Uterus (tissue), 4 donors: ENCODE measurements at places on chromosomes 2 and 18.
A peak's percentile ranks its signal among the peaks of the same experiment; 100 is the strongest.

- no peak for DNase-seq
Observed at GRCh38 chr18:2967820-2968219, 45.1 kb downstream of the LPIN2 start.

- no peak for DNase-seq
Observed at GRCh38 chr2:143219266-143219665, 90.0 kb downstream of the ARHGAP15 start.

DNA sequence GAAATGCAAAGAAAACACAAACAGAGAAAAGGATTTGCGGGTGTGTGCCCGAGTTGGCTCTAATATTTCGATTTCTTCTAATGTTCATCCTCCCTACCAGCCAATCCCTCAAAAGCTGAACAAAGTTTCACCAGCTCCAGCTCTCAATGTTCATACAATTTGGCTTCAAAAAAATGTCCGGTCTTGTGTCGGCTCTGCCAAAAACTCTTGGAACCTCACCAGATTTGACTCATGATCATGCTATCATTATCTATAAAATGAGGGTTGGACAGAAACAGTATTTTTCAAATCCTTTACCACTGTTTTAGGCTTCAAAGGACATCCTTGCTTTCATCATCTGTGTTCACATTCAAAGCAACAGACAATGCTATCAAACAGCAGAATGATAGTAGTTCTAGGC, 88.2 kb downstream of the CRACDL start:
- no peak for DNase-seq

DNA sequence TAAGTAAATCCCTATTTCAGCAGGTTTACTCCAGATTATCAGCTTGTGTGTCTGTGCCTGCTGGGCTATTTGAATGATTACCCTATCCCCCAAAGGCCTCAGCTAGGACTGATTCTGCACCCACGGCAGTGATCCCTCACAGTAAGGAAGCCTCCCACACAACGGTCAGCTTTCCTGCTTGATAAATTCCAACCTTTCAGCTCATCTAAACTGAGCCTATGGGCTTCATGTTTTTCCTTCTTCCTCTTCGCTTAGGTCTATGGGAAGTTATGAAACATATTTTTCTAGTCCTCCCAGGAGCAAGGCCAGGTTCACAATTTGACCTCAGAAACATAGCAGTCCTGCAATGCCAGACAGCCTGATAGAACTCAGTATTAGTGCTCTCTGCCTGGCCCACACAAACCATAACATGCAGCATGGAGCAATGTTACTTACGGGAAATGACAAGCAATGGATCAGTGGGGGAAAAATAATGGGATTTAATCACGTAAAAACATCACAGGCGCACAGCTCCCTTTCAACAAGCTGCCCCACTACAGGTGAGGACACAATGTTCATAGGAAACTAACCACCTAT, 170.9 kb downstream of the ZNF521 start:
- DNase-seq: no peak

DNA sequence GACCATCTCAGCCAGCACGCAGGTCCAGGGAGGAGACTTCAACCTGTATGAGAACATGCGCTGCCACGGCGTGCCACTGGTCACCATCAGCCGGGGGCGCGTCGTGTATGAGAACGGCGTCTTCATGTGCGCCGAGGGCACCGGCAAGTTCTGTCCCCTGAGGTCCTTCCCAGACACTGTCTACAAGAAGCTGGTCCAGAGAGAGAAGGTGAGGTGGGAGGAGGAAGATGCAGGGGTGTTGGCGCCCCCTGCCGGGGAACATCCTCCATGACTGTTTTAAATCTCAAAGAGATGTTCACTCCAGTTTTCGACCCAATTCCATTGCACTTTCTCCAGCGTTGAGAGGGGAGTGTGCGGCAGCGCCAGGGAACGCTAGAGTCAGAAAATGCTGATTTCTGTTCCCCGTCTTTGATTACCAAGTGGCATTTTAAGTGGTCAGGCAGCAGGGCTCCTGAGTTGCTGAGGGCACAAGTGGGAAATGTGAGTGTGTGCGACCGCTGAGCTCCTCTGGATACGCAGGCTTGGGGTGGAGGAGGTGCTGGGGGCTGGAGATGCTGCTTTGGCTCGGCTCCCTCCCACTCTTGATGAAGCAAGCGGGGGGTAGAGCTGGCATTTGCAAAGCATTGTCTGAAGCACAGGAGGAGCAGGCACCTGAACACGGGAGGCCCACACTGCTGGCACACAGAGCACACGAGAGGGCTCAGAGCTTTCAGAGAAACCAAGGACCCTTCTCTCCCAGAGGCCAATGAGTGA, 27.7 kb upstream of the MAPRE3 start:
- peak; percentile 45 for DNase-seq

- DNase-seq: no peak
Observed at GRCh38 chr2:7014174-7014640, 97.0 kb downstream of the RNF144A start.

DNA sequence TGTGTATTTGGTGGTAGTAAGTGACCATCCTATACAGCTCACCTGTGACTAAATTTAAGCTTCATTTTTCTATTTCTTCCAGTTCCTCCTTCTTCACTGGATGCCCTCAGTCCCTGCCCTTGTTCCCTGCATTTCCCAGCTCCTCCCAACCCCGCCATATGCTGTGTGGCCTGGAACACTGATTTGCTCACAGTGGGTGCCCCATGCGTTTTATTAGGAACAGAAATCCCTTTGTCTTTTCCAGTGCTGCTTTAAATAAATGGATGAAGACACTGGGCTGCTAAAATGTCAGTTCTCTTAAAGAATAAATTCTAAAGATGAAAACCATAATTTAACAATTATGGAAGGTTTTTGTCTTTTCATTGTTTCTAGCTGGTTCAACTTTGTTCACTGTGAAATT, 477.3 kb downstream of the DCDC2C start:
- no peak for DNase-seq

- DNase-seq: no peak
Observed at GRCh38 chr2:231315896-231316295, 79.6 kb upstream of the B3GNT7 start.

- no peak for DNase-seq
Observed at GRCh38 chr2:205539603-205540002, 142.7 kb upstream of the NRP2 start.

DNA sequence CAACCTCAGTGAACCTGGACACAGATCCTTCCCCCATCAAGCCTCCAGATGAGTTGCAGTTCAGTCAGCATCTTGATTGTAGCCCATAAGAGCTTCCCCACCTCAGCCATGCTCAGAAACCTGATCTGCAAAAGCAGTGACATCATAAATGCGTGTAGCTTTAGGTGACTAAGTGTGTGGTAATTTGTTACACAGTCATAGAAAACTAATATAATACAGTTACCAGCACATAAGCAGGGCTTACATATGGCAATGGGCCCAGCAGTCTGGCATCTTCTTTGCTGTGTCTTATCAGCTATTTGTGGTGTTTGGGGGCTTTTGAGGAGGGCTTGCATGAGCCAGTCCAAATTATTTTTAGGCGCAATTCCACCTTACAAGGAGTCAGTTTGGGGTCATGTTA, 807.0 kb downstream of the SLC4A3 start:
- DNase-seq: no peak

DNA sequence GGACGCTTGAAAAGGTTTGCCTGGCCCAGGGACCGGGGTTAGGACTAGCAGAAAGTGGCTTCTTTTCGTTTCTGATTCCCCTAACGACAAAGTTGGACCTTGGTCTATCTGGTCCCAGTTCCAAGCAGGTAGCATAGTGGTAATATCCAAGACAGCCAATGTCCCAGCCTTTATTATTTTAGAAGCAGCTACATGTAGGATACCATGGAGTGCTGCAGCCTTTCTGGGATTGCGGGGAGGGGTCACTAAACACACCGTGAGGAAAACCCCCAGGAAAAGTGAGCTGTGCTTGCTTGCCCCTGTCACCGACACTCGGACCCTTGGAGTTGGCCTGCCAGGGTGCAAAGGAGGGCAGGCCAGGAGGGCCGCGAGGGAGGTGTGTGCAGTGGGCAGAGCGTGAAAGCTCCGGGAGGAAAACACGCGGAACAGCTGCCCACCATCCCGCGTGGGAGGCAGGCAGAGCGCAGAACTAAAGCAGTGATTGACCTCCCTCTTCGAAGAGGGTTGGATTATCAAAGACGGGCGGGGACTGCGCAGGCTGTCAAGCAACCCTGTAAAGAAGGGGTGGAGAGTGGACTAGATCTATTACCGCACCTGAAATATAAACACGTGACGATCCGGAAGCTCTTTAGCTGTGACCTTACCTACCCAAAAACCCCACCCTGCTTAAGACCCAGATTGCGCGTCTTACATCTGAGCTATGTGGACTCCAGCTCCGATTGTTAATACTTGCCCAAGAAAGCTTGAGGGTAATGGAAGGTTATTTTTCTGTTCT, 624 bp upstream of the MAP4K3 start:
- peak; percentile 41 for DNase-seq

- no peak for DNase-seq
Observed at GRCh38 chr2:86807468-86808275, 17.0 kb upstream of the CD8A start.

DNA sequence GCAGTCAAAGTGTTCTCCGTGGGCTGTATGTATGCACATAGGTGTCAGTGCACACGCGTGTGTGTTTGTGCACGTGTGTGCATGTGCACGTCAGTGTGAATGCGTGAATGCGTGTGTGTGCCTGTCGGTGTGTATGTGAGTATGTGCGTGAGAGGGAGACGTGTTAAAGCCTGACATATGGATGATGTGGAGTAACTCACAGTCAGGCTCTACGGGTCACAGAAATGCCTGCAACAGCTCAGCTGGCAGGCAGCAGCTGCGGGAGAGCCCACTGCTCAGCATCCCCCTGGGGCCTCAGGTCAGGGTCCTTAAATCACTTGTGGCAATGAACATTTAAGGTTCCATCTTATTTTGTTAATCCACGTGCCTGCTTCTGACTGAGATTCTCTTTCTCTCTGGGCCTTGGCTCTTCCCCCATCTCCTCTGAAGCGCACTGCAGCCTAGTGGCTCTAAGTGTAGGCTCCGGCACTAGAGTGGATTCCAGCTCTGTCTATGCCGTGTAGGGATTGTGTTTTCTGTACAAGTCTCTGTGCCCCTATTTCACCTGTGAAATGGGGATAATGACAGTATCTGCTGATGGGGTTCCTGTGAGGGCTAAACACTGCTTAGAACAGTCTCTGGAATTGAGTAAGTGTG, 63.0 kb downstream of the DYSF start:
- DNase-seq: no peak

DNA sequence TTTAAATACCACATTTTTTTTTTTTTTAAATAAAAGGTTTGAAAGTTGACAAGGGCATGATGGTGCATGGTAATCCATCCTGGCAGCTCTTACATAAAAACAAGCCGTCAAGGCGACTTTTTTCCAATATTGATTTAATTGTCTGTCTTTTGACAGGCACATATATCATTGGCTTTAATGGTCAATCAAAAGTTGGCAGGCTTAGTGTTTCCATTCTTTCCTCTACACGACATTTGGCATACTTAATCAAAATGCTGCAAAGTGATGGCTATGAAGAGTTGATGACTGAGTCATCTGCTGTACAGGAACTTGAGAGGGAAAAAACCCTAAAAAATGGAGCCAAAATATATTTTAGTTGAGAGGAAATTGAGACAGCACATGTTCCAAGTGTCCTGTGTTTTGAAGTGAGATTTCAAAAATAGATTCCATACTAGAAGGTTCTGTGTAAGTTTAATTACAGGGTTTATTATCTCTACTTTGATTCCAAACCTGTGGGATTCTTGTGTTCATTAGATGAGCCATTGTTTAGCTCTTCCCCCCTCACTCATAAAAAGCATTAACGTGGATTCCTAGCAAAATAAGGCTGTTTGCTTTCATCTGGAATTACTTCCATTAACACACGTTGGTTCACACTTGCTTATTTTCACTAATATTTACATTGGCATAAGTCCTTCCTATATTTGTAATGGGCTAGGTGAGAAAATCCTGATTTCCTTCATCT, 3.2 kb downstream of the TSHZ1 start:
- no peak for DNase-seq

GRCh38 chr2:30778611-30779010, 28.6 kb downstream of the CAPN13 start:
- DNase-seq: no peak

GRCh38 chr2:84017010-84017409, 442.1 kb downstream of the SUCLG1 start:
- no peak for DNase-seq

DNA sequence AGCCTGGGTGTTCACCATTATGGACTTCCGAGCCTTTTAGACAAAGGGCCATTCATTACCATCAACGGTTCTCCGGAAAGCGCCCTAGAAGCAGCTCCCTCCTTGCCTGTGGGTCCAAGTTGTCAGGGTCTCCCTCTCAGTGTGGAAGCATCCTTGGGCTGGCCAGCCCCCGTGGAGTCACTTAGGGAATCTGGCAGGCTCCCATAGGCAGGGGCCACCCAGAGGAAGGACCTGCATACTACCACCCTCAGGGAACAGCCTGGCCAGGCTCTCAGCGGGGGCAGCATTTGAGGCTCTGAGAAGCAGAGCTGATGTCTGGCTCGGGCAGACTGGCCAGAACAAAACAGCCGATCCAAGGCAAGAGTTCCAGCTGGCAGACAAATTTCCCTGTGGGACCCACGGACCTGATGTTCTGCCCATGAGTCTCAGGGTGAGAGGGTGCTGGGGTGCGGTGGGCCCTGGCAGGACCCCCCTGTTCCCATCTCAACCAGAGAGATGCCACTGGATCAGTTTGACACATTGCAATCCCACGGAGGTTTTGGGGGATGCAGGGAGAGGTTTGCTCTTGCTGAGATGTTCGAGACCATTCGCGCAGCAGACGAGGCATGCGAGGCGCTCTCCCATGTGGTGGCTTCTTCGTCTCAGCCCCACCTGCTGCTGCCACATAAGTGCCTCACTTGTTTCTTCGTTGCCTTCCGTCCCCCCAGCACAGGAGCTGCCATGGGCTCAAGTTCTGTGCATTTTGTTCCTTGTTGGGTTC, 56.9 kb downstream of the ACKR3 start:
- no peak for DNase-seq

DNA sequence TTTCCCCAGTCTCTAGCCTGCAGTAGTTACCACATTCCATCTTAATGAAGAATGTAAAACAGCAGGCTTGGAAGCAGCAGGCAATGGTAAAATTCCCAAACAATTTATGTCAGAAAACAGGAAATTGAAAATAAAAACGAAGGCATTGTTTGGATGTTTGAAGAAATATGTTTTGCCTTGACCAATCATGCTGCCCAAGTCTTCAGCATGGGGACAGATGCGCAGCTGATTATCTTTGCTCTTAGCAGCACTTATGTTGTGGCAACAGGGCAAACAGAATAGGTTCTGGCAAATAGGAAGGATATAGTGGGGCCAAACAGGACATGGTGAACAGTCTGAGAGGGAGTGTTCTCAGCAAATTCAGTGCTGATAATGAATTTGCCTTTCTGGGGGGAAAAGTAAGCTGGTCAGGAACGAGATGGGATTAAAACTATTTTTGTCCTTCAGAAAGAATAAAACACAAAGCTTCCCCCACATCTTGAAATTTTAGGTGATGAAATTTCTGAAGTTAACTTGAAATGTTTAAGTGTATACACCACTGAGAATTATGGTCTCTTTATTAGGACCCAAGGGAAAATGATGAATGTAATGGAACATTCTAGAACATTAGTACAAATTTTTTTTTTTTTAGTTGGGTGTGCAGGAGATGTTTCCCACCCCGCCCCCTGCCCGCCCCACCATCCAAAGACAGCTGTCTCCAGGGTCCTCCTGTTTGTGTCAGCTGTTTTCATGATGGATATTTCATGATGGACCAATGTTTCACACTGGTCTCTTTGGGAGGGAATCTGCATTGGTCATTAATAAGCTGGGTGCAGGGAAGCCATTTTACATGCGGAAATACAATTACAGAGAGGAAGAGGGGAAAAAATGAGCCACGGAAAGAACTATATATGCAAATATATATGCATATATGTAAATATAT, 239.5 kb upstream of the REV1 start:
- no peak for DNase-seq

- DNase-seq: no peak
Observed at GRCh38 chr2:237459741-237460174, 27.3 kb upstream of the MLPH start.
